Activated CD4-positive, alpha-beta T cell treated with anti-CD3 and anti-CD28 coated beads for 24 hours (primary cell): ENCODE measurements at places on chromosomes 2 and 18.

GRCh38 chr2:180571559-180571958 lies 408.8 kb upstream of the UBE2E3 start:
- DNase-seq: no peak

DNA sequence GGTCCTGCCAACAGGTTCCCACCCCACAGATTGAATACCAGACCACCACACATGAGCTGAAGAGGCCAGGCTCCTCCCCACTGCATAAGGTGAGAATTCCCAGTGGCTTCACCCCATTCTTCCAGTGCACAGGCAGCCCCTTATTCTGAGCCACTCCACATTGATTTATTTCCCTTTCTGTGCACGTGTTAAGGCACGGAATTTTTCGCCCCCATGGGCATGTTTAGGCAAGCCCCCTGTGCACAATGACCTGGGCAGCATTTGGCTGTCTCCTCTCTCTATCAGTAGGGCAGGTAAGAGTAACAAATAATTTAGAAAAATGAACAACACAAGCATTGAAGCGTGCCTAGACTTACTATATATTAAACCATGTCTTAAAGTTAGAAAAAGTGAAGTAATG lies 15.2 kb upstream of the CHAC2 start:
- DNase-seq: no peak

- DNase-seq: no peak
Observed at GRCh38 chr2:224885836-224886547, 156.3 kb downstream of the DOCK10 start.

DNA sequence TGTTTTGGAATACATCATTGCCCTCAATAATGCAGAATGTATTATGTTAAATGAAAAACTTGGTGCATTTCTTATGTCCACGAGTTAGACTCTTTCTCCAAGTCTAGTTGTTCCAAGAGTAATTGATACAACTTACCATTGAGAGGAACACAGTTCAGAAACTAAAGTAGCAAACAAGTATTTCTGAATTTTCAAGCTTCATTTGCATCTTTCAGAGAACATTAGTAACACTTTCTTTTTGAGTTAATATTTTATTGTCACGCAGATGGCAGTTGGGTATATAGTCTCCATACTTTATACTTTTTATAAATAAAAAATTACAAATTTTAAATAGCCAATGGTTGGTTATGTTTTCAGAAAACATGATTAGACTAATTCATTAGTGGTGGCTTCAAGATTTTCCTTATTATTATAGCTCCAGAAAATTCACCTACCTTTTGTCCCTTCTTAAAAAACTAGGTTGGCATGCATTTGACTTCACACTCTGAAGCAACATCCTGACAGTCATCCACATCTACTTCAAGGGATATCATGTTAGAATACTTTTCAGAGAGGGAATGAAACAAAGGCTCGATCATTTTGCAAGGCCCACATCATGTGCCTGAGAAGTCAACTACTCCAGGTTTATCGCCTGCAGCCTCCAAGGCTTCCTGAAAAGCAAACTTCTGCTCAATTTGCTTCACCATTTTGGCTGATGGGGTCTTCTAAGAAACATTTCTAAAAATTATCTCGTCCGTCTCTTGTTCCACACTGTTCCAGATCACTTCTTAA lies 29.9 kb downstream of the LYPD6B start:
- no peak for DNase-seq

- no peak for DNase-seq
Observed at GRCh38 chr2:148978706-148979105, 59.8 kb upstream of the LYPD6B start.

DNA sequence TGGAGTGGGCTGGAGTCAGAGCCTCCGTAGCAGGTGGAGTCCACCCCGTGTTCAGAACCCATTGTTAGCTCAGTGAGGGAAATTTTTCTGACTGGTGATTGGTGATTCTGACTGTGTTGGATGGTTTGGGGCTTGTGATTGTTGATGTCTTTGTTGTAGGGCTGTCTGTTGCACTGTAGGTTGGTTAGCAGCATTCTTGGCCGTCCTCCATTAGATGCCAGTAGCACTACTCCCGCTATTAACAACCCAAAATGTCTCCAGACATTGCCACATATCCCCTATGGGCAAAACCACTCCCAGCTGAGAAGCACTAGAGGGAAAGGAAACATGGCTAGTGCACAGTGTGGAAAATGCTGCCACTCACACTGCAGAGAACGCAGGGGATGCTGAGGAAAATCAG lies 51.7 kb downstream of the ARMC9 start:
- DNase-seq: no peak

DNA sequence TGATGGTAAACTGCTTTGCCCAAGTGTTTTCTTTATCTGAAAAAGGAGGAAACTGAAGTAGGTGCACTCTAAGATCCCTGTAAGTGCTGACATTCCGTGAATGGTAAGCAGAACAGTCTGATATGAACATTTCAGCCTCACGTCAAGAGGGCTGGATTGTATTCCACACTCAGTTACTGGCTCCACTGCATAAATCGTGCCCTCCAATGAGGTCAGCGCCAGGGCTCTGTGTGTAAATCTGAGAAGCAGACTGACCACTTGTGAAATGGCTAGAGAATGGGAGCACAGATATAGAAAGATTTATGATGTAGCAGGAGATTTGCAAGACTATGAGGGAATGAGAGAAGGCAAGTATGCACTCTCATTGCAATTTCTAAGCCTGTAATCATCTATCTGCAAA lies 153.0 kb downstream of the ICOS start:
- no peak for DNase-seq

- DNase-seq: no peak
Observed at GRCh38 chr2:557635-558301, 119.4 kb downstream of the TMEM18 start.

DNA sequence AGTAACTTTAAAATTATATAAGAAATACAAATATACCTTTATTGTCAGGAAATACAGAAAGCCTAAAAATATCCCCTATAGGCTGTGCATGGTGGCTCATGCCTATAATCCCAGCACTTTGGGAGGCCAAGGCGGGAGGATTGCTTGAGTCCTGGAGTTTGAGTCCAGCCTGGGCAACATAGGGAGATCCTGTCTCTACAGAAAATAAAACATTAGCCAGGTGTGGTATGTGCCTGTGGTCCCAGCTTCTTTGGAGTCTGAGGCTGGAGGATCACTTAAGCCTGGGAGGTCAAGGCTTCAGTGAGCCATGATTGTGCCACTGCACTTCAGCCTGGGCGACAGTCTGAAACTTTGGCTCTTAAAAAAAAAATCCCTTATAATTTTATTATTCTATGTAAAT lies 29.1 kb downstream of the GLS start:
- no peak for DNase-seq

DNA sequence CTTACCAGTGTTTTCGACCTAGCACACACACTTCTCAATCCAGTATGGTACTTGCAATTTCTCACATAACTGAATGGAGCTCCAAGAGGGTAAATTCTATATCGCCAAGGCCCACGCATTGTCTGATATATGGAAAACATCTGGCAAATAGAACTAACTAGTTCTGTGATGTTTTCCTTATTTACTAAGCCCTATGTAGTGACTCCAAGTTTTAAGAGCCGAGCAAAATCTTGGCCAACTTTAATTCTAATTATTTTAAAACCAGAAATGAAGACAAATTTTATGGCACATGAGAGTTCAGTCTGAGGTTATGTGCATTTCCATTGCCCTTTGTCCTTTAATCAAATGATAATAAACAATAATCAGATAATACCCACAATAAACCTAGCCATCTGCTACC lies 1119.7 kb upstream of the CNTNAP5 start:
- no peak for DNase-seq
